H9 (cell line): ENCODE measurements at places on chromosomes 5 and 9. TPM values are rescaled to one million over a fixed set of nuclear protein-coding genes. Genes with fewer than 3 reads are reported as not detected.

The UGT3A2 gene
- total RNA-seq, result 13.4 and 13.7 TPM in 2 replicates

The TMEFF1 gene
- 64.7 and 65.5 TPM in 2 replicates for total RNA-seq

DNA sequence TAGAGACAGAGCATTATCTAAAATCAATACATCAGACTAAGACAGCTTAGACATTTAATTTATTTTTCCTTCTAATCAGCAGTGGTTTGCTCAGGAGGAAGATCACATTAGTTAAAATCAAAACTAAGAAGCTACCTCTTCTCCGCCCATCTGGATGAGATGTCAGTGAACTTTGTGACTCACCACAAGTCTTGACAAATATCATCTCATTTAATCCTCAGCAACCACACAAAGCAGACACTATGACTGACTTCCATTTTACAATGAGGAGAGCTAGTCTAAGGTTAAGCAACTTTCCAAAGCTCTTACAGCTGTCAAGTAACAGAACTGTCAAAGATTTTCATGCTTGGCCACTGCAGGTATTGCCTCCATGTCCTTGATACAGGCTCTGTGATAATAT, 289.5 kb downstream of the DEPDC1B start:
- no peak overlapping the region for H3K4me3 ChIP-seq
- DNase-seq, result no peak
- H3K4me1 ChIP-seq, result no peaks in the 10 kb centered on the region
- H3K27me3 ChIP-seq, result no peaks in the 10 kb centered on the region

- DNase-seq, result no peak
- H3K4me1 ChIP-seq, result no peaks in the 10 kb centered on the region
- no peaks in the 10 kb centered on the region; the same call in 2 of the 3 replicates for H3K36me3 ChIP-seq
- no peaks in the 10 kb centered on the region; the same call in 1 of the 2 replicates for H3K27me3 ChIP-seq
These were observed 484.2 kb downstream of the IRX1 start for GRCh38 chr5:4079831-4080230.

The RAB3C gene
- 11.5 and 16.3 TPM in 2 replicates for total RNA-seq
